Stimulated activated CD8-positive, alpha-beta memory T cell treated with anti-CD3 and anti-CD28 coated beads, Interleukin-15, amount 100 ng/mL, for 24 hours (primary cell): ENCODE measurements at places on chromosomes 16 and 17.
A peak's percentile ranks its signal among the peaks of the same experiment; 100 is the strongest.

DNA sequence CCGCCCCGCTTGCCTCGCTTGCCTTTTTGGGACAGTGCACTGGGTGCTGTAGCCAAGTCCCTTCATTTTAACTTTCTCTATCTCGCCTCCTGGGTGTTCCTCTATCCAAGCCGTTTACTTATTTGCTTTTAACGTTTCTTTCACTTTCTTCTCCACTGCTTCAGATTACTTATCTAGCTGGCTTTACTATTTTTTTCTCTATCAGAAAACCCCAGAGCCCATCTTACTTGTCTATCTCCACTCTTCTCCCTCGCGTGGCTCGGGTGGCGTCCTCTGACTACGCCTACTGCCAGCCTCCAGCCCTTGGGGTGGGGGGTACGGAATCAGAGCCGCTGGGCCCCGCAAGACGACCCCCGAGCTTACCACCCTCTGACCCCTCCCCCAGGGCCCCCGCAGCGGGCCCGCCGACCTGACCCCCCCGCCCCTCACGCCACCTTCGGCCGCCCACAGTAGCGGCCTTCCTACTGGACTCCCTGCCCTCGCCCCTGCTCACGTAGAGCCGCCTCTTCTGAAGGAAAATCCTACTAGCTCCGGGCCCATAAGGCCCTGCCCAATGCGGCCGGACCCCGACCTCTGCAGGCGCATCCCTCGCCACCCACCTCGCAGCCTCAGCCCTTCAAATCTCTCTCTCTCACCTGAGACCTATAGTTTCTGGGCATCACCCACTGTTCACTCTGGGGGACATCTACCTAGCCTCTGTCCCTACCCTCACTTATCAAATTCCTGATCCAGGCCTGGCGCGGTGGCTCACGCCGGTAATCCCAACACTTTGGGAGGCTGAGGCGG lies 1.0 kb upstream of the SLC12A4 start:
- no peak for DNase-seq

DNA sequence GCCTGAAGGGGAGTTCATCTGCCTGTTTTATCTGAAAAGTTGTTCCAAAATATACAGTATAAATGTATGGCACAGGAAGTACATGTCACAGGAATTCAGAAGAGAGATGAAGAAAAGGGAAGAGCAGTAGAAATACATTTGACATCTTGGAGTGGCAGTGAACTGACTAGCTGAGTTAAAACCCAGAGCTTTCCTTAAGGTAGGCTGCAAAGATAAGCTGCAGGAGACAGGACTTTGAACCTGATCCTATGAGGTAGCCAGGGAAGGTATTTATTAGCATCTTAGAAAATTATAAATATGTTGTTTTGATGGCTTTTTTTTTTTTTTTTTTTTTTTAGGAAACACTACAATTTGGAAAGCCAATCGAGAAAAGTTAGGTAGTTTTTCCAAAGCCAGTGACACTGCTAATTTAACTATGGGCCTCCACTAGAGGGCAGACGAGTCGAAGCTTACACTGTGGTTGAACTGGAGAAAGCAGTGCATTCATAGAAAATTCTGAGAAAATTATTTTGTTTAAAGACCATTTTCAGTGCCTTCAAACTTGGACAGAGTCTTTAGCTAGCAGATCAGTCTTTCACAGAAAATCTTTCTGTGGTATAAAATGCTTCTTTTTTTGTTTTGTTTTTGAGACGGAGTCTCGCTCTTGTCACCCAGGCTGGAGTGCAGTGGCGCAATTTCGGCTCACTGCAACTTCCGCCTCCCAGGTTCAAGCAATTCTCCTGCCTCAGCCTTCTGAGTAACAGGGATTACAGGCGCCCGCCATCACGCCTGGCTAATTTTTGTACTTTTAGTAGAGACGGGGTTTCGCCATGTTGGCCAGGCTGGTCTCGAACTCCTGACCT lies 122.3 kb downstream of the SSH2 start:
- peak; percentile 6 for DNase-seq

DNA sequence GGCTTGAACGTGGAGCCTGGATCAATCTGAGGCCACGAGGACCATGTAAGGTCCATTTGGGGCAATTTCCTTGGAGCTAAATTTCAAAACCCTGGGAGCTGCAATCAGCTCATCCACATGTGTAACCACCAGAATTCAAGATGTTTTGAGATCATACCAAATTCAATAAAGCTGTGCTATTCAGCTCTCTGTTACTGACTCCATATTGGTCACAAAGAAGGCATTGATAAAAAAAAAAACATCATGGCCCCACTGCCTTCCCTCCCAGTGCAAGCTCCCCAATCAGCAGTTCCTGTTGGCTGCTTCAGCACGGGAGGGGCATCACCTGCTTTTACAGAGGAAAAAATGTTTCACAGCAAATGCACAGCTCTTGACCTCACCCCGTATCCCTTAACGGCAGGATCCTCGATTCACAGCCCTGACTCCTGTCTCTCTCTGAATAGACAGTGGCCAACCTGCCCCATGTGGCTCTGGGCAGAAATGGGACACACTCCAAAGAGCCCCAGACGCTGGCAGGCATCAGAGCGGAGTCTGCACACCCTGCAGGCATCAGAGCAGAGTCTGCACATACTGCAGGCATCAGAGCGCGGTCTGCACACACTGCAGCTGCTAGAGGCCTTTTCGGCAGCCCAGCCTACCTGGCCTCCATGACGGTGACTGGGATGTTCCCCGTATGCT lies 37.1 kb downstream of the FANCA start:
- DNase-seq = no peak

DNA sequence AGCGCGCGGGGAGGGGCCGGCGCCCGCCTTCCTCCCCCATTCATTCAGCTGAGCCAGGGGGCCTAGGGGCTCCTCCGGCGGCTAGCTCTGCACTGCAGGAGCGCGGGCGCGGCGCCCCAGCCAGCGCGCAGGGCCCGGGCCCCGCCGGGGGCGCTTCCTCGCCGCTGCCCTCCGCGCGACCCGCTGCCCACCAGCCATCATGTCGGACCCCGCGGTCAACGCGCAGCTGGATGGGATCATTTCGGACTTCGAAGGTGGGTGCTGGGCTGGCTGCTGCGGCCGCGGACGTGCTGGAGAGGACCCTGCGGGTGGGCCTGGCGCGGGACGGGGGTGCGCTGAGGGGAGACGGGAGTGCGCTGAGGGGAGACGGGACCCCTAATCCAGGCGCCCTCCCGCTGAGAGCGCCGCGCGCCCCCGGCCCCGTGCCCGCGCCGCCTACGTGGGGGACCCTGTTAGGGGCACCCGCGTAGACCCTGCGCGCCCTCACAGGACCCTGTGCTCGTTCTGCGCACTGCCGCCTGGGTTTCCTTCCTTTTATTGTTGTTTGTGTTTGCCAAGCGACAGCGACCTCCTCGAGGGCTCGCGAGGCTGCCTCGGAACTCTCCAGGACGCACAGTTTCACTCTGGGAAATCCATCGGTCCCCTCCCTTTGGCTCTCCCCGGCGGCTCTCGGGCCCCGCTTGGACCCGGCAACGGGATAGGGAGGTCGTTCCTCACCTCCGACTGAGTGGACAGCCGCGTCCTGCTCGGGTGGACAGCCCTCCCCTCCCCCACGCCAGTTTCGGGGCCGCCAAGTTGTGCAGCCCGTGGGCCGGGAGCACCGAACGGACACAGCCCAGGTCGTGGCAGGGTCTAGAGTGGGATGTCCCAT lies 232.8 kb downstream of the SEC14L1 start:
- DNase-seq = no peak

DNA sequence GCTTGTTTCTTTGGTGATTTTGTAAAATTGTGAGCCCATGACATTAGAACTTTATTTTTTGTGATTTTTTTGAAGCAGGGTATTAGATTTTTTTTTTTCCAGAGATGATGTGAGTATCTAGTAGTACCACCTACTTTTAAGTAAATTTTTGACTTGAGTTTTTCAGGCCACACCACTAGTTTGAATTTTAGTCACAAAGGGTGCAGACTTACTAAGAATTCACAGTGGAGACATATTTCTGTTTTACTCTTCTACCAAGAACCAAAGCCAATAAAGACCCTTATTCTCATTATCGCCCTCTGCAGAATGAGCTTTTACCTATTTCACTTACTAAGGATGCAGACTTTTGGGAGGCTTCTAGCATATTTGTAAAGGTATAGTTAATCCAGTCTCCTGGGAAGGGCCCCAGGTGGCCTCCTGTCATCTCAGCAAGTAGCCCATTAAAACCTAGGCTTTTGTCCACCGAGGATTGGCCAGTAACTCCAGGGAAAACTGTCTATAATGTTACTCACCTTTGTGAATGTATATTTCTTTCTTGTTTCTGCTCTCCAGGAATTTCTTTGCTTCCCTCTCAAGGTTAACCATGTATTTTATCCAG lies 30.6 kb downstream of the NLK start:
- no peak for DNase-seq

DNA sequence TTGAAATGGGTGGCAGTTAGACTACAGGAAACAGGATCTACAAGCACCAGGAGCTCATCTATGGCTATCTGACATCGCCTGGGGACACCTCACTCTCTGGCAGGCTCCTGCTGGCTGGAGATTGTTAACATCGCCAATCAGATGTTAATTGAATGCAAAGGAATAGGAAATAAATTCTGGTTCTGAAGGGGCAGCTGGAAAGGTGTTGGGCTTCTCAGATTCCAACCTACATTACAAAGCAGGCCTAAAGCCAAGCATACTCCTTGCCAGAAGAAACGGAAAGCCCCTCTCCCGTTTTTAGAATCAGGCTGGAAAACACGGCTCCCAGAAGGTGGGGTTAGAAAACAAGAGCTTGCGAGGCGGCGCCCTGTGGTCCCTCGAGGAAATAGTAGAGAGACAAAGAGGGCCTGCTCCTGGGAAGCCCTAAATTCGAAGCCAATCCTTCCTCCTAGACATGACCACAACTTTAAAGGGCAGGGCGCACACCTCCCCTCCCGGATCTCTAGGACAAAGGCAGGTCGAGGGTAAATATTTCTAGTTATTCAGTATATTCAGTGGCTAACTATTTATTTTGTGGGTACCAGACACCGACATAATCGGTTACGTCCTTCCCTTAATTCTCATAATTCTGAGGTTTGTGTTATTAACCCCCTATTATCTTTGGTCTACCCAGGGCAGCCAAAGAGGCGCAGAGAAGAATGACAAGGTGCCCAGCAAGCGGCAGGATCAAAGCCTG lies 763 bp upstream of the TOM1L1 start:
- DNase-seq = no peak

DNA sequence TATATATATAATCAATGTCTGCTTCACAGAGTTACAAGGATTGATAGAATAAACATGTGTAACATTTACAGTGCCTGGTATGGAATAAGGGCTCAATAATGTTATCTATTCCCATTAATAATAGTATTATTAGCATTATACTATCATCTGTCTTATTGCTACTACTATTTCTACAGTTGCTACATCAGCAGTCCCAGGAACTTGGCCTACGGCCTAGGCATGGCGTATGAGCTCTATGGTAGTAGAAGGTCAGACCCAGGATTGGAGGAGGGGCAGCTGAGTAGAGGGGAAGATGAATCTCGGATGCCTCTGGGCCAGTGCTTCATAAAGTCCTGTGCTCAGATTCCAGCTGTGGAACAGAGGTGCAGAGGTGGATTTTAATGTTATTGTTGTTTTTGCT lies 146.3 kb upstream of the TBX2 start:
- no peak for DNase-seq

DNA sequence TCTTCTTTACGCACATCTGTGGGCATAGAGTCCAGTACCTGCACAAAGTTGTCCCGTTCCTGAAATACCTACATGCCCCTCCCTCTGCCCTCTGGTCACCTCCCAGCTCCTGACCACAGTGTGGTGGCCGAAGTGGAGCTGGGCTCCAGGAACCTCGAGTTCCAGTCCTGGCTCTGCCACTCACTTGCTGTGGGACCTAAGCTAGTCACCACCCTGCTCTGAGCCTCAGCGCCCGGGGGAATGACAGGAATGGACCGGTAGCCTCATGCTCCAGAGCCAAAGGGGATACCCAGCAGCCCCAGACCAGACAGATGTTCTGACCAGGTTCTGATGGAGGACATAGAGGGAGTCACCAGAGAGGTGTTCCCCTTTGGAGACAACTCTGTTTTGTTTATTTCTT lies 26.7 kb upstream of the ITGA3 start:
- DNase-seq = no peak

GRCh38 chr17:27530764-27531391 lies 74.6 kb downstream of the KSR1 start:
- DNase-seq = no peak
